ENCODE measurements at places on chromosomes 6 and 20. TPM values are rescaled to one million over a fixed set of nuclear protein-coding genes. Genes with fewer than 3 reads are reported as not detected.

Gene CDSN
- total RNA-seq: not detected

Gene FNDC11
- 0.21 TPM for total RNA-seq

Gene MLIP
- total RNA-seq: not detected

Gene HLA-DOA
- not detected for total RNA-seq

Gene PRKN
- total RNA-seq: 0.16 TPM

Measured in A549 treated with GW870086 at 1 μM for 4 hours (cell line).